ENCODE measurements at places on chromosomes 2 and 18.

DNA sequence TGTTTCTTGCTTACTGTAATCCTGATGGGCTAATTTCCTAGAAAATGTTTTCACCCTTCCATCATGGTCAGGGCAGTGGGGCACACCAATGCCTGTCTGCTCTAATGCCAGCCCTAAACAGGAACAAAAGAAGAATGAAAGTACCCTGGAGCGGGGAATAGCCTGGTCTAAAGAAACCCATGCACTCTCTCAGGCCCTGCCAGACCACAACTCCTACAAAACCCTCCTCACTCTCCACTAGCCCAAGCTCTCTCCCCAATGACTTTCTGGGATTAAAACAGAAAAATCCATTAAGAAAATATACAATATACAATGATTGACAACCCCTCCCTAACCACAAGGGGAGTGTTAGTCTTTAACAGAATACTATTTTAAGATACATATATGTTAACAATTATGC, 67.6 kb downstream of the AAK1 start:
- no peak for DNase-seq

DNA sequence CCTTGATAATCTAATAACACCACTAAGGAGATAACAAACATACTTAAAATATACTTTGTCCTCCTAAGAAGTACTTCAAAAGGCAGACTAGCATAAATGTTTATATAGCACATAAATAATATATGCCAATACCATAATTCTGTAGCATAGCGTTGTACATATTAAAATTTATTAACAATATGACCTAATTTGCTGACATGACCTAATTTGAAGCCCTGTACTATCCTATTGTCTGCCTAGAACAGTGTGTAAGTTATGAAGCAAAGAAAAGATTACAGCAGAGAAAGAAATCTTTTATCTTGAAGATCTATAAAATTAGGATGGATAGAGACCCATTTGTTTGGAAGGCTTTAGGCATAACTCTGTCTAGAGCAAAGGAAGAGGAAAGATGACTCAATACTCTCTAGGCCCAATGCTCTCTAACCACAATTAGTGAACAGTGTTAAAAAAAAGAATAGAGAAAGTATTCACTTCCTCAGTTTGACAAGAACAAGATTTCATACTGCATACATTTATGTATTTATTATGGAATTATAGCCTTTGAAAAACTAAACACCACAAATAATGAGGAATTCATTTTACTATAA, 231.3 kb downstream of the ZRANB3 start:
- no peak for DNase-seq

DNA sequence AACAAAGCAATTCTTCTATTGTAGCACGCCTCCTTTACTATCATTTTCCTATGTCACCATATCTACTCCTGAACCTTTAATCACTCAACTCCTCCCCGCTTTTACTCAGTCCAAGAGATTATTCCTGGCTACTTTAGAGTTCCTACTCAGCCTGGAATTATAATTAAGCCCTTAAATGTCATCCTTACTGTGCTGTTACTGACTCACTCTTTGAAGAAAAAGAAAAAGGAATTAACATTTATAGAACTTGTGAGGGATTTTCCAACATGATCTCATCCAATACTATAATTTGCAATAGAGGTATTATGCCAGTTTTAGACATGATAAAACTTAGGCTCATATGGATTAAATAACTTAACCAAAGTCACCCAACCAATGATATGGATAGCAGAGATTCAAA, 61.7 kb downstream of the CCDC88A start:
- no peak for DNase-seq

GRCh38 chr2:85812094-85812735, 58.4 kb downstream of the ATOH8 start:
- DNase-seq, result no peak

GRCh38 chr2:170227507-170227947, 49.6 kb downstream of the MYO3B start:
- no peak for DNase-seq

- DNase-seq, result no peak
Observed at GRCh38 chr2:217177720-217178119, 317.9 kb upstream of the TNP1 start.

GRCh38 chr18:12048010-12048826, 45.4 kb upstream of the ANKRD62 start:
- no peak for DNase-seq

DNA sequence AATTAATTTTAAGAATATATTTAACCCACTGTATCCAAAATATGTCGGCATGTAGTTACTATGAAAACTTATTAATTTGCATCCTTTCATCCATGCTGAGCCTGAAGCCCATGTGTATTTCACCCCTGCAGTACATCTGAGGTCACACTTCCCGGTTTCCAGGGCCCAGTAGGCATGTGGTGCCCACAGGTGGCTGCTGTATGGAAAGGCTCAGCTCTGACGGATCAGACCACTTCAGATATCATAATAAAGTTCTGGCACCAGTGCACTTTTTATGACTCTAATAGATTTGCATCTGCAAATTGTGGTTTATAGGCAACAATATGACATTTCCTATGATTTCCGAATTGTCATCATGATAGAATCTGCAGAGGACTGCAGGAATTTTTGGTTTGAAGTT, 22.5 kb downstream of the SH3RF3 start:
- DNase-seq, result no peak

DNA sequence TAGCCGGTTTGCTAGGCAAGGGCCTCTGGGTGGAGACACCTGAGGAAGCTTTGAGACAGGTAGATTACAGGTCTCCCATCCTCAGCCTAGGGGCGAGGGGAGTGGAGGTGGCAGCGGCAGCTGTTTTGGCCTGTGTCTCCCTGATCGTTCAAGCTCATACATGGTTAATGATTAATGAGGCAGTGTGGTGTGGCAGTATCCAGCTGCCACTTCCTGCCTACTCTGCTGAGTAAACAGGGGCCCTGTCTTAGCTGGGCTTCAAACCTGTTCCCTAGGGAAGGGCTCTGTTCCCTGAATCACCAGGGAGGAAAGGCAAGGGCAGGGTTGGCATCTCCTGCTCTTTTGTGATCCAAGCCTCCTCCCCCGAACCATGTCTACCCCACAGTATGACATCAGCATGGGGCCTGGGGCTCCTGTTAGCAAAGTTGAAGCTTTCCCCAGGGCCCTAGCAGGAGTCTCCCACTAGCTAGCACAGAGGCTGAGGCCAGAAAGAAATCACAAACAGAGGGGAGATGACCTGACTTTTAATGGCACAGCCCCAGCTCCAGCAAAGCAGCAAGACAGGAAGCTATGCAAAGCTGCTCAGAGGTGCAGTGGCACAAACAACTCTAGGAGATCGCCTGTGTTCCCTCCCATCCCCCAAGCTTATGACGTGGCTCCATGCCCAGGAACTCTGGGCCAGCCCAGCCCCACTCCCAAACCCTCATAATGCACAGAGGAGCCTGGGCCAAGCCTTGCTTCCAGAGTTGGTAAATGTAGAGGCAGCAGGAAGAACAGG, 3.7 kb upstream of the TUBA4B start:
- peak; percentile 54 for DNase-seq

DNA sequence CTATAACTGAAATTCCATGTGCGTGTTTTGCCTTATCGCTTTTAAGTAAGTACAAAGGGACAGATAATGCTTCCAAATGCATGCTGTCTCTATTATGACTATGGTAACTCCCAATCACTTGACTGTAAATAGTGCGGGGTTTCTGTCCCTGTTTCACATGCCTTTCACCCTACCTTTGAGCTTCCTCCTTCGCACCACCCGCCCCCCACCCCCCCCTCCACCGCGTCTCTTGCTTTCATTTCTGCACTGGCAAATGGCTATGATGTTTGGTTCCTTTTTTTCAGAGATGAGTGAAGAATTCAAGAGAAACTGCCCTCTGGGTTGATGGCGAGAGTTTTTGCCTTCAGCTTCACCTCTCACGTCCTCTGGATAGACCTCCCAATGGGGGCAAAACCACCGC, 25.0 kb upstream of the SPP2 start:
- DNase-seq, result peak; percentile 48

- DNase-seq, result no peak
Observed at GRCh38 chr2:236928380-236929037, 157.2 kb upstream of the COPS8 start.

DNA sequence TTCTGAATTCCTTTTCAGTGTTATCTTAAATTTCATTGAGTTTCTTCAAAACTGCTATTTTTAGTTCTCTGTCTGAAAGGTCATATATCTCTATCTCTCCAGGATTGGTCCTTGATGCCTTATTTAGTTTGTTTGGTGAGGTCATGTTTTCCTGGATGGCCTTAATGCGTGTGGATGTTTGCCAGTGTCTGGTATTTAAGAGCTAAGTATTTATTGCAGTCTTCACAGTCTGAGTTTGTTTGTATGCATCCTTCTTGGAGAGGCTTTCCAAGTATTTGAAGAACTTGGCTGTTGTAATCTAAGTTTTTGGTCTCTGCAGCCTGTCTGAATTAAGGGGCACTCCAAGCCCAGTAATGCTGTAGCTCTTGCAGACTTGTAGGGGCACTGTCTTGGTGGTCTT, 249.3 kb downstream of the ZNF385B start:
- no peak for DNase-seq

DNA sequence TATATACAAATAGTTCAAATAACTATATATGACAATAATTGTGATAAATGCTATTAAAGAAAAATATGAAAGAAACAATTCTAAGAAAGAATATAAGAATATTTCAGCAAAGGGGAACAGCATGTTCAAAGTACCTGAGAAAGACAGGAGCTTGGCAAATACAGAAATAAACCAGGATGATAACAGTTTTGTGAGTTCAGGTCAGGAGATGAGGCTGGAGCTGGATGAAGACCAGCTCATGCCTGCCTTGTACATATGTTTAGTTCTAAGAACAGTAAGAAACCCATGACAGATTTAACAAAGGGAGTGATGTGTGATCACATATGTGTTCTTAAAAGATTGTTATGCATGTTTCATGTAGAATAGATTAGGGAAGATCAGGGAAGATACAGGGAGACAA, 98.2 kb downstream of the R3HDM1 start:
- no peak for DNase-seq

DNA sequence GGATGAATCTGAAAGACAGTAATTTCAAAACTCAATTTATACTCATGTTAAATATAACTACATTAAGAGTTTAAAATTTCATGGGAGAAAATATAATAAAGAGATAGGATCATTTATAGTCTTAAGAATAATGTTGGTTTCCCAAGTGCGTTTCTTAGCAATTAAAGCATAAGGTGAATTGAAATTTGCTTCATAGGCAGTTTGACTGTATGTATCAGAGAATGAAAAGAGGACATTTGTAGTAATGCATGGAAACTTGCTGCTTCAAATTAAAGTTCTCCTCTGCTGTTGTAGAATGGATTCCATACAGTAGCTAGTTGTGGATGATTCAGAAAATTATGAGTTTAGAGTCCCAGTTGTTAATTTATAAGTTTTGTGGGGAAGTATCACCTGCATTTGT, 68.1 kb downstream of the NUP35 start:
- no peak for DNase-seq

DNA sequence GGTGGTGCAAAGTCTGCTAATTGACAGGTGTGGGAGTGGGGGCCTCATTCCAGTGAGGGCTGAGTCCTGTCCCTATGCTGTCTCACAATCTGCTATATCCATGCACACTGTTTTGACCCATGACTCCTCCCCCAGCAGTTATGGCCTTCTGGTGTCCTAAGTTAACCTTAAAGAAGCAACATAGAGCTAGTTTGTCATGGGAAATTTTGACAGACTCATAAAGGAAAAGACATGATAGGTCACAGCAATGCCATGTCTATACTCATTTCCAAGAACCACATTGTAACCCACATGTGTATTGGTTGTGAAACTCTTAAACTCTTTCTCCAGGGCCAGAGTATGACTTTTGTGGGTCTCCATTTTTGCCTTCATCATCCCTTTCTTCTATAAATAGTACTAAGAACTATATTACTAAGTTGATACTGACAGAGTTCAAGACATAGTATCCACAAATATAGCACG, 78.2 kb upstream of the SLC1A4 start:
- DNase-seq, result no peak

GRCh38 chr2:12286347-12286746, 430.4 kb upstream of the TRIB2 start:
- no peak for DNase-seq

- DNase-seq, result no peak
Observed at GRCh38 chr18:61606759-61607158, 273.5 kb downstream of the CDH20 start.

DNA sequence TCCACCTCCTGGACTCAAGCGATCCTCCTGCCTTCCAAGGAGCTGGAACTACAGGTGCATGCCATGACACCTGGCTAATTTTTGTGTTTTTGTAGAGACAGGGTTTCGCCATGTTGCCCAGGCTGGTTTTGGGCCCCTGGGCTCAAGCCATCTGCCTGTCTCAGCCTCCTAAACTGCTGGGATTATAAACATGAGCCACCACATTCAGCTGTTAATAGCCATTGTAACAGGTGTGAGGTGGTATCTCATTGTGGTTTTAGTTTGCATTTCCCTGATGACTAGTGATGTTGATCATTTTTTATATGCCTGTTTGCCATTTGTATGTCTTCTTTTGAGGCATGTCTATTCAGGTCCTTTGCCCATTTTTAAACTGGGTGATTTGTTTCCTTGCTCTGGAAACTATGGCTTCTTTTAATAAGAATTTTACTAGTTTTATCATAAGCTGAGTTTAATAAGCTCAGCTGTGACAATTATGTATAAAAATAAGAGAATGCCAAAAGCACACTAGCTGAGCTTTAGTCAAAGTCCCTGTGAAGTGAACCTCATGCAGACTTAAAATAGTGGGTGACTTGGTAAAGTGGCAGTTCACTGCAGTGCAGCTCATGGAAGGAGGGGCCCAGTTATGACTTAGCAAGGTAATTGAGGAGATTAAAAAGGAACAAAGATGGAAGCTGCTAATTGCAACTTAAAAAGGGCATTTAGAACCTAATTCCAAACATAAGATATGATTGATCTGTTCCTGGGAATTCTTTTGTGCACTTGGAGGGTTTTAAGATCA, 465.1 kb downstream of the TGIF1 start:
- peak; percentile 9 for DNase-seq
